Activated T-cell treated with anti-CD3 and anti-CD28 coated beads, Interleukin-2, amount 50 U/mL, for 24 hours (primary cell): ENCODE measurements at places on chromosomes 1 and 21.

DNA sequence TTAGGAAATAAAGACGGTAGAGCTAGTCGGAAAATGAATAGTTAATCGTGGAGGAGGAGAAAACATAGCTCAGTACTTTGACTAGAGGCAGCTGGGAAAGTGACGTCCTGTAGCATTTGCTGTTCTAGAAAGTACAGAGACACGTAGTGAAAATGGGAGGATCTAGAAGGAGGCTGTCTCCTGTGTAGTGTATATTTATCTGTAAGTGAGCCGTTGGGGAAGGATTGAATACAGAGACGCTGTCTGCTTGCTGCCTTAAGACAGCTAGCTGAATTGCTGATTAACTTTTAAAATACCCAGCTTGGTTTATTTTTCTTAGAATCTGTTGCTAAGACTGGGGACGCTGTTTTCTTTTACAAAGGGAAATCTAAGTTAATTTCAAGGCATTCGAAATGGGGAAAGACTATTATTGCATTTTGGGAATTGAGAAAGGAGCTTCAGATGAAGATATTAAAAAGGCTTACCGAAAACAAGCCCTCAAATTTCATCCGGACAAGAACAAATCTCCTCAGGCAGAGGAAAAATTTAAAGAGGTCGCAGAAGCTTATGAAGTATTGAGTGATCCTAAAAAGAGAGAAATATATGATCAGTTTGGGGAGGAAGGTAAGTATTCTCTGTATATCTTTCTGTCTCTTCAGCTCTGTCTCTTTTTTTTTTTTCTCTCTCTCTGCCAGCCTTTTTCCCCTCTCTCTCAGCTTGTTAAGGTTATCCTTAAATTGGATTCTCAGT, at the start of gene DNAJB4:
Gene DNAJB4 (plus strand): TSS at position 221 of the 729 bp plus-strand sequence. CDS start 172 bp downstream, at position 393.
- no peak for DNase-seq

DNA sequence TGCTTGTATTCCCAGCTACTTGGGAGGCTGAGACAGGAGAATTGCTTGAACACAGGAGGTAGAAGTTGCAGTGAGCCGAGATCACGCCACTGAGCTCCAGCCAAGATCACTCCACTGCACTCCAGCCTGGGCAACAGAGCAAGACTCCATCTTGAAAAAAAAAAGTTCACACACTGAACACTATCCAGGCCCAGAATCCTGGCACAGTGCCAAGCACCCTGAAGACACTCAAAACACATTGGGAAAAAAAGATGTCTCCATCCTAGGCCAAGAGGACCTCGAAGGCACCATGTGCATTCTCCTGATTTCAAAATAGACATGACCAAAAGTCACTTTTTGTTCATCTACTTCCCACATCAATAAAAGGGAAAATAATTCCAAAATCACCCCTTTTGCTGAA, 38.7 kb downstream of the SLC9A1 start:
- DNase-seq = no peak

GRCh38 chr1:8302081-8302956, 15.6 kb upstream of the SLC45A1 start:
- DNase-seq = no peak

DNA sequence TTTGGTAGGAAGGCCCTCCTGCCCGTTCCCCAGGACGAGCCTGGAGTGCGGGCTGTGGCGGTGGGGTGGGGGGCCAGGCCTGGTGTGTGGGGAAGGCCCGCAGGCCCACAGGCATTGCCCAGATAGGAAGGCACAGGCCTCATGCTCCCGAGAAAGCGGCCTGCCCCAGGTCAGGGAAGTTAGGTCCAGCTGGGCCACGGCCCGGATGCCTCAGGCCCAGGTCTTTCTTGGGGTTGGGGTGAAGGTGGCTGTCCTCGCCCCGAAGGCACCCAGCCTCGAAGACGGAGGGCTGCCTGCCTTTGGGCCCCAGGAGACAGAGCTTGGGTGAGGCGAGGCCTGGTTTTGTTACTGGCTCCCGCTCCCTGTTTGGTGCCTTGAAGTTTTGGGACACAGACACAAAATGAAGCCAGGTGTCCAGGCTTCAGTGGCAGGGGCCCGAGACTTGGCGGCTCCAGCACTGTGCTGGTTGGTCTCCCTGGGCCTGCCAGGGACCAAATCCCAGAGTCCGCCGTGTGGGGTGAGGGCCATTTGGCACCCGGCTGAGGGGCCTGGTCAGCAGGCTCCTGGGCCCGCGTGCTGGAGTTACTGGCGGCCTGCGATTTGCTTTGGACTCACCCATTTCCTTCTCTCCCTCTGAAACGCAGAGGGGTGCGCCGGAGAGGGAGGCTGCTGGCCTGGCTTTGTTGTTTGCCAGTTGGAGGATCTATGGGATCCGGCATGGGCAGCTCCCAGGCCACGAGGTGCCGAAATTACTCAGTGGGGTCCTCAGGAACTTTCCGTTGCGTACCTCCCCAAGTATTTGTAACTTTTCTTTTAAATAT, 2.0 kb downstream of the SKI start:
- DNase-seq = peak; percentile 50

DNA sequence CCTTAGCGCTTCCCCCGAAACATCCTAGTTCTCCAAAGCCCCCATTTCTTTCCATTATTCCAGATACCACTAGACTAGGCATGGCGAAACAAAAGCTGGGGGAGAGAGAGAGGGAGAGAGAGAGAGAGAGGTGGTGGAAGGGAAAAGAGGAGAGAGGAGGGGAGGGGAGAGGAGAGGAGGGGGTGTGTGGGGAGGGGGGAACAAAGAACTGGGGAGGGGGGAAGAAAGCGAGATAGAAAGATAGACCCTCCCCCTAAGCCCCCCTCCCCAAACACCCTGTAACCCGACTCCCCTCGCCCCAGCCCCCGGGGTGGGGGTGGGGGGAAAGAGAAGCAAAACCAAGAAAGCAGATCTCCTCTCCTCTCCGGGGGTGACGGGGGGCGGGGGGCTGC, 352 bp downstream of the MEX3A start:
- no peak for DNase-seq

DNA sequence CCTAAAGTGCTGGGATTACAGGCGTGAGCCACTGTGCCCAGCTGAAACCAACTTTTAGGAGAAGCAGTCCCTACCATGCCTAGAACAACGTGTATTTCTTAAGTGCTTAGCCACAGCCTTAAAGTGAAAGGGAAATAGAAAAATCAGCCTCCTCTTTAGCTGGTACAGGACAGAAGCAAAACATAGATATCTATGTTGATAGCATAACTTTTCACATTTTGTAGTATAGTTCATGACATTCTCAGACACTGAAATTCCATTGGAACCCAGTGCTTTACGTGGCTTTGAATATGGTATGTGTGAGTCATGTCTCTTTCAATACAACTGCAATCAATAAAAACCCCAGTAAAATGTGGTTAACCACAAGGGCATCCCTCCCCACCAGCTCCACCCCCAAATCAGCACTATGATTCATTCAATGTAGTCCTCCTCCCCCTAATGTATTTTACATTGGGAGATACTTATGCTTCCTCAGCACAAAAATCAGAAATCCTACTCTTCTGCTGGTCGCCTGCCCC, 32.1 kb downstream of the TGFB2 start:
- DNase-seq = peak; percentile 76

DNA sequence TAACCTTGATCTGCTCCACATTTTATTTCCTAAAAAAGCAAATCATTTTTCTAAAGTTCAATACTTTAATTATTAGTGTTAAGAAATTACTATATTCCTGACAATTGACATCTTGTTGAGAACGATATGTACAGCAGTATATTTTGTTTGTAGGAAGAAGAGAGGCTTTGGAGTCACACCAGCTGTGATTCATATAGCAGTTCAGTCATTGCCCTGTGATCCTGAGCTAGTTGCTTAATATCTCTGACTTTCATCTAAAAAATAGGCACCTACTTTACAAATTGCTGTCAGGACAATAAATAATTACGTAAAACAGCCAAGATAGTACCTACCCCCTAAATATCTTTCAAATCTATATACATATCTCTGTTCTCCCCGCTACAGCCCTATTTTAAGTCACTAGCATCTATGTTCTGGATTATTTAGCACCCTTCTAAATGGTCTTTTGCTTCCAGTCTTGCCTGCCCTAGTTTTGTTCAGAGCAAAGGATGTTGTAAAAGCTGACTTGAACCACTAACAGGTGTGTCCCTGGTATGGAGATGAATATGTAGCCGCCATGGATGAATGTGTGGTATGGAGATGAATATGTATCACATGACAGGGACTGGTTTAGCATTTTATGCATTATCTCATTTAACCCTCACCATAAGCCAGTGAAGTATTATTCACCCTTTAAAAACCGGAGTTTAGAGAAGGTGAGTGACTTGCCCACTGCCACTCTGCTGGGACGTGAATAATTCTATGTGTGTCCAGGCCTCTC, 42.2 kb downstream of the RNF220 start:
- no peak for DNase-seq

DNA sequence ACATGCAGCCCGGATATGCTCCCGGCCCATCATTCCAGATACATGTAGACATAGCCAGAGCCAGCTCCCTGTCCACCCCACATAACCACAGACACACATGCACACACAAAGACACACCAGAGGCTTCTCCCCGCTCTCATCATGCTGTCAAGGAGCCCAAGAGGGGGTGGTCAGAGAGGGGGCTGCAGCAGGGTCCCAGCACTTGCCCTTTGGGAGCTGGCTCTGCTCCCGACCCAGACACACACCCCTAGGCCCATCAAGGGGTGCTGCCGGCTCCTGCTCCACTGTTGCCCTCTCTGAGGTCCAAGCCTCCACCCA, 2.6 kb downstream of the PTAFR start:
- no peak for DNase-seq

DNA sequence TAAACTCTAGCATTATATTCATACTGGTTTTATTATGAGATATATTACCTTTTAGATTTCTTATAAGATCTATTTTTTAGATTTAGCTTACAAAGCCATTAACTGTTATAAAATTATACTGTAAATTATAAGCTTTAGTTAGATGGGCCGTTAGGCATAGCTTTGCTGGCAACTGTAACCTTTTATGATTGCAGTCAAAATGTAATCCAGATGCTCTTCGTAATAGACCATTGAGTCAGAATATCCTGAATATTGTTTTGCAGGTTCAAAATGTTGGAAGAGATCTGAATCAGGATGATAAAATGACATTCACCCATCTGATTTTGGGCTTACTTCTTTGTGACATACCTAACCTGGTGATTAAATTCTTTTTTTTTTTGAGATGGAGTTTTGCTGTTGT, 20.9 kb downstream of the ITSN1 start:
- no peak for DNase-seq

GRCh38 chr1:90291431-90292216, 296.7 kb downstream of the ZNF326 start:
- no peak for DNase-seq

DNA sequence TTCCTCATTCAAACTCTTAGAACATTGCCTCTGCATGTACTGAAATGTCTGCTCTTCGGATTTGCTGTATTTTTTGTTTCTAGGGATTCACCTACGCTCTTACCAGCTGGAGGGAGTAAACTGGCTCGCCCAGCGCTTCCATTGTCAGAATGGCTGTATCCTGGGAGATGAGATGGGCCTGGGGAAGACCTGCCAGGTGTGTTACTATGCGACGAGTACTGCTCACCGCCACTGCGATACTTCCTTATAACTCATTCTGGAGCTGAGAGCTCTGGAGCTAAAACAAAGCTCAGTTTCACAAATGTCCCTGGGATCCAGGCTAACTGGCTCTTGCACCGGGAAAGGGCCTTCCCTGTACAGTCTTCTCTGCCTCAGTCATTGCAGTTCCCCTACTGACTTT, 10.1 kb downstream of the CHD1L start:
- no peak for DNase-seq

- DNase-seq = no peak
These were observed 65.3 kb downstream of the KAZN start for GRCh38 chr1:14663773-14664172.

GRCh38 chr1:62691062-62691844, 3.1 kb upstream of the DOCK7 start:
- no peak for DNase-seq
